ENCODE measurements at places on chromosomes 4 and X. TPM values are rescaled to one million over a fixed set of nuclear protein-coding genes. Genes with fewer than 3 reads are reported as not detected.
A peak's percentile ranks its signal among the peaks of the same experiment; 100 is the strongest.

The PASD1 gene
- polyA plus RNA-seq, result not detected

The SAT1 gene
- polyA plus RNA-seq, result 91.9 TPM

DNA sequence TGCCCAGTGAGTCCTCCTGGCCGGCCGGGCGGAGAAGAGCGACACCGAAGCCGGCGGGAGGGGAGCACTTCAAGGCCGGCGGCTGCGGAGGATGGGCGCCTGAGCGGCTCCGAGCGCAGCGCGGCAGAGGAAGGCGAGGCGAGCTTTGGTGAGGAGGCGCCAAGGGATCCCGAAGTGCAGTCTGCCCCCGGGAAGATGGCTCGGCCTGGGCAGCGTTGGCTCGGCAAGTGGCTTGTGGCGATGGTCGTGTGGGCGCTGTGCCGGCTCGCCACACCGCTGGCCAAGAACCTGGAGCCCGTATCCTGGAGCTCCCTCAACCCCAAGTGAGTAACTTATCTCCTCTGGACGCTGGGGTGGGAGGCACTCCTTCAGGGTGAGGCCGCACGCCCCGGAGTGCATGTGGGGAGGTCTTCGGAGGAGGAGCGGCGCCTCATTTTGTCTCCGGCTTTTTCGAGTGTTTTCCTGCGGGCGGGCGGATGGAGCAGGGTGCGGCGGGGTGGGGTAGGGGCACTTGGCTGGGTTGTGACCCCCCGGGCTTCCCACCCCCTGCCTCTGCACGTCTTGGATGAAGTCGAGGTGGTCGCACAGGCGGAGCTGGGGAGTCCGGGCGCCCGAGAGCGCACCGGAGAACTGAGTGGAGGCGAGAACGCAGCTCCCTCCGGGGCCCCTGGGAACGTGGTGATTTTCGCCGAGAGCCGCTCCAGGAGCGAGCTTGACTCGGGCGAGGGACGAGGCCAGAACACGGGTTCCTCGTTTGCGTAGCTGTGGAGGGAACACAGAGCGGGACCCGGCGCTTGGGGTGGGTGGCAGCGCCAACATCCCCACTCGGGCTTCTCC, 979 bp downstream of the EFNB1 start:
- peak; percentile 27 for DNase-seq

The PRSS12 gene
- 4.1 TPM for polyA plus RNA-seq

GRCh38 chr4:58560736-58561135, 1450.6 kb upstream of the IGFBP7 start:
- no peak for DNase-seq

DNA sequence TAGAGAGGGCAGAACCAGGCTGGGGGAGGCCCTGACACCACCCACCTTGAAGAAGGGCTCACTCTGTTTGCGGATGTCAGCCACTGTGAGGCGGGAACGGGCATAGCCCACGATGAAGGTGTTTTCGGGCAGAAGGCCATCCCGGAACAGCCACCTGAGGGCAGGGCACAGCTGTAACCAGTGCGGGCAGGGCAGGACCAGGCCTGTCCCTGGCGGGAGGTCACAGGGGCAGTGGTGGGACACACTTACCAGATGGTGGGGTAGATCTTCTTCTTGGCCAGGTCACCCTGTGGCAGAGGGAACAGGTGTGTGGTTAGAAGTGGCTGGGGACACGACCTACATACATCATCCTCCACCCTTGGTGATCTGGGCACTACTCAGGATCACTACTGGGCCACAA, 10.8 kb downstream of the G6PD start:
- DNase-seq, result no peak

The IL3RA gene
- polyA plus RNA-seq, result 0.86 TPM

DNA sequence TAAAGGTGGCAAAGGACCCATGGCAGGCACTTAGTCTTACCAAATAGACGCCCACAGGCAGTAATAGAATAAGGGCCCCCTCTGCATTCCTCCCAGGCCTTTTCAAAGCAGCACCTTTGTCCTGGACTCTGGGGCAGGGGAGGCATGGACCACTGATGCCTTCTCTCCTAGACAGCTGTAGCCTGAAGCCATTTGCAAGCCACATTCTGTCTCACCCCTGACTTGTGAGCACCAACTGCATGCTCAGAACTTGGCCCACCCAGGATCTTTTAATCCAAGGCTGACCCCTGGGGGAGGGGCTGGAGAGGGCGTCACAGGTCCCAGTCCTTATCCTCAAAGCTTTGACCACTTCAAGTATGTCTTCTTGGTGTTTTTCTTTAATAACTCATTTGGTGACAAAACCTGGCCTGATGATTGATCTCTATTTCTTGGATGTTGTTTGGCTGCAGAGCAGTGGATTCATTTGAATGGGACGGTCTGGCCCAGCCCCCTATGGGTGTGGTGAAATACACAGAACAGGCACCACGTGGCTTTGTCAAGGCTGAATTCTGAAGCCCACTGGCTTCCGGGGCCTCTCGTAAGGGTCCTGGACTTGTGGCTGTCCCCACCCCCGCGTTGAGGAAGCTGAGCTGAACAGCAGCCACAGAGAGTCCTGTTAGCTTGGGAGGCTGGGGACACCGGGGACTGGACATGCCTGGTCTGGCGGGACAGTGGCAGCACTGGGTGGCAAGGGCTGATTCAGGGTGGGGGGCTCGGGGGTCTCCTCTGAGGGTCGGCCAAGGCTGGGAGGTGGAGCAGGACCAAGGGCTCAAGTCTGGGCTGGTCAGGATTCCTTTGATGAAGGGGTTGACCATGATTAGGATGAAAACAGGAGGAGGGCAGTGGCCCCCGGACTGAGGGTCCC, 36.6 kb downstream of the ADRA2C start:
- DNase-seq, result no peak

- DNase-seq, result no peak
Measured at GRCh38 chrX:23374291-23374690, 39.6 kb downstream of the PTCHD1 start.

All from GM23338 (cell line).